Fibroblast of pulmonary artery (primary cell): ENCODE measurements at places on chromosomes 12 and 14.

GRCh38 chr12:112986291-112986800 lies 8.0 kb downstream of the OAS2 start:
- DNase-seq: no peak

GRCh38 chr12:22250762-22251161 lies 83.7 kb downstream of the ST8SIA1 start:
- DNase-seq: no peak

GRCh38 chr12:105748806-105749600 lies 389.8 kb downstream of the NUAK1 start:
- DNase-seq: peak; percentile 94

DNA sequence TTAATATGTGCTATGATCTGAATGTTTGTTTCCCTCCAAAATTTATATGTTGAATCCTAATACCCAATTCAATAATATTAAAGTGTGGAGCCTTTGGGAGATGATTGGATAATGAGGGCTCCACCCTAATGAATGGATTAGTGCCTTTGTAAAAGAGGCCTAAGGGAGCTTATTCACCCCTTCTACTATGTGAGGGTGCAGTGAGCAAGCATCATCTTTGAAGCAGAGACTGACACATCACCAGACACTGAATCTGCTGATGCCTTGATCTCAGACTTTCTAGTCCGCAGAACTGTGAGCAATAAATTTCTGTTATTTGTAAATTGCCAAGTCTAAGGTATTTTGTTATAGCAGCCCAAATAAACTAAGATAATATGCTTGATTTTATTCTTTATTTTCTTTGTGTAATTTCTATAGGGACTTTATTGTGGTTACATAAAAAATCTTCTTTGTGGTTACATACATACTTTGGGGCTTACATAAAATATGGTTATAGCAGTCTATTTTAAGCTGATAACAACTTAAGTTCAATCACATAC lies 131.1 kb upstream of the SLC38A2 start:
- DNase-seq: no peak

DNA sequence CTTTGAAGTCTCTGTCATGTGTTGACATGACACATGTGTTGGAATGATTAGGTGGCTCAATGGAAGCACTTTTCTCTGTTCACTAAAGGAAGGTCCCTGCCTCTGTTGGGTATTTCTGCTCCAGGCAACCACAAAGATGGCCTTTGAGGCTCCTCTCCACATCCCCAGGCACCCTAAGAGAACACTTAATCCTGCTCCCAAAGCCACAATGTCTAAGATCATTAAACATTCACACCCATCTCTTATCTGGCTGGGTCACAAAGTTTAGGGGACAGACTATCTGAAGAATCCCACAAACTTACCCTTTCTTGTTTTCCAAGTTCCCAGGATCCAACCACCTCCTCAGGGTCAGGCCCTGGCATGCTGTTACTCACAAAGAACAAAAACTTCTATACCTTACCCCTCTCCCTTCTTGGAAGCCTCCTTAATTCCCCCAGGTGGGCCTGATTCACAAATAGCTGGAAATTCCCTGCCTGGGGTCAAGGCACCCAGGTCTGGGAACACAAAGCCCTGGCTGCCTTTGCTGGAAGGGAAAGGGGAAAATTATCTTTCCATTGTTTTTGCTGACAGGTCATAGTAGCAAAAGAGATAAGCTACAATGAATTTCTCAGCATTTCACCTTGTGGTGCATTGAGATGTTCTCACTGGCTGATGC lies 333.7 kb downstream of the PCNX1 start:
- no peak for DNase-seq

- no peak for DNase-seq
Observed at GRCh38 chr12:114710151-114710550, 26.2 kb upstream of the TBX3 start.

- DNase-seq: no peak
Observed at GRCh38 chr14:73887694-73888459, 1.2 kb downstream of the ZNF410 start.

DNA sequence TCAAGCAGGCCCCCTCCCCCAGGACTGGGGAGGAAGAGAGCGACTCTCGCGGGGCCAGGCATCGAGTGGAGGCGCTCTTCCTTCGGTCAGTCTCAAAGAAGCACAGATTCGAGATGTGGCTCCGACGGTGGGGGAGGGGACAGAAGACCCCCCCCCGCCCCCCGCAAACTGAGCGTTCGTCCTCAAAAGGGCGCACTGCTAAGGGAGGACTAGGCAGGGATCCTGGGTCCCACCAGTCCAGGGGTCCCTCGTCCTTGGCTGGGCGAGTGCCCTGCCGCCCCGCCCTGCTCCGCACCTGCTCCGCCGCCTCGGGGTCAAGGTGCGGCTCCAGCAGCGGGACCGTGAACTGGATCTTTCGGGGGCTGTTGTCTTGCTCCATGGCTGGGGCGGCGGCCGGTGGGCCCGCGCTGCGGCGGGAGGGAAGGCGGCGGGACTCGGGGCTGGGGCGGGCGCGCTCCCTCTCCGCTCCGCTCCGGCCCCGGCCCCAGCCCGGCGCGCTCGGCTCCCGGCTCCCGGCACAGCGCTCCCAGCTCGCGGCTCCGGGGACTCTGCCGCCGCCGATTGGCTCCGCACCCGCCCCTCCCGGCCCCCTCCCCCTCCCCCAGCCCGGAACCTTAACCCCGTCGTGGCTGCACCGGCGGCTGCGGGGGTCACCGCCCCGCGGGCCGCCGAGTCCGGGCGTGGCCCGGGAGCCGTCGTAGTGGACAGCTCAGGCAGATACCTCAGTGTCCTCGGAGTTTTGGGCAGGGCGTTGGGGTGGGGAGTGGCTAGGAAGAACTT lies at the start of gene PPP1R1A:
PPP1R1A (minus strand) TSS at position 550 of the 780 bp plus-strand sequence; CDS start at position 379, 171 bp downstream.
- DNase-seq: no peak

- peak; percentile 69 for DNase-seq
Observed at GRCh38 chr12:32535288-32535999, 136.1 kb downstream of the FGD4 start.

- peak; percentile 34 for DNase-seq
Observed at GRCh38 chr14:54681811-54682261, 114.9 kb downstream of the SAMD4A start.
